ENCODE measurements at places on chromosomes 12 and 14. TPM values are rescaled to one million over a fixed set of nuclear protein-coding genes. Genes with fewer than 3 reads are reported as not detected.

DNA sequence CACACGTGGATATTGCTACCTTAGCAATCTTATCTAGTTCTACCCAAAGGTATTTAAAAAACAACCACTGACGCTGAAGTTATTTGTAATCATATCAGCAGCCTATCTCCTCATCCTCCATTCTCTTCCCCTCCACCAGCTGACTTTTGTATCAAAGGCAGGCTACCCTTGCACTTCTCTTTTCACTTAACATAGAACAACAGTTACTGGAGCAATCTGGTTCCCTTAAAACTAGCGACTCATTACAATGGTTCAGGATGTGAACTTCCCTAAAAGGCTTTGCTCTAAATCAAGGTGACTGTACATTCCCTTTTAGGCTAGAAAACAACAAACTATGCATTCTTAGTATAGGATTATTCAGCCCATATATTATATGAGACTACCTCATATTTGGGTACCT, 404.7 kb downstream of the APAF1 start:
- no peak for DNase-seq

GRCh38 chr12:7034464-7034863, 16.2 kb upstream of the LPCAT3 start:
- no peak for DNase-seq

DNA sequence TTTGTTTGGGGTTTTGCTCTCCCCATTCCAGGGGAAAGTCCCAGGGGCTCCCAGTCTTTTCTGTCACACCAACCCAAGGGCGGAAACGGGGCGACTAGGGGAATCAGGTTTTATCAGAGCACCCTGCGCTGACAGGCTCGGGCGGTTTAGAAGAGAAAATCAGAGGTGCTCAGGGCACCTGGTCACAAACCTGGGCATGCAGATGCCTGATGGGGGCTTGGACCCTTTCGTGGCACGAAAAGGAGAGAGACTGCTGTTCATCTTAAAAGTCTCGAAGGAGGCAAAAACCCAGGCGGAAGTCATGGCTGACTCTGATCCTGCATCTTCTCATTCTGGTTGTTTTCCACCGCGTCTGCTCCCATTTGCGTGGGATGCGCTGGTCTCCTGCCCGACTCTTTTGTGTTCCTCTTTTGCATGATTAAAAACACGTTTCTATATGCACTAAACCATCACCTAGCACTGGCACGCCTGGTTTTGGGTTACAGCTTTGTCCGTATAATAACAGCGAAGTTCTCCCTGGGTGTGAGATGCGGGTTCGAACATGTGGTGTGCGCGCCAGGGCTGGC, 13.2 kb downstream of the OTX2 start:
- no peak for DNase-seq

- no peak for DNase-seq
These were observed 156.0 kb downstream of the ADCK1 start for GRCh38 chr14:77955816-77956484.

DNA sequence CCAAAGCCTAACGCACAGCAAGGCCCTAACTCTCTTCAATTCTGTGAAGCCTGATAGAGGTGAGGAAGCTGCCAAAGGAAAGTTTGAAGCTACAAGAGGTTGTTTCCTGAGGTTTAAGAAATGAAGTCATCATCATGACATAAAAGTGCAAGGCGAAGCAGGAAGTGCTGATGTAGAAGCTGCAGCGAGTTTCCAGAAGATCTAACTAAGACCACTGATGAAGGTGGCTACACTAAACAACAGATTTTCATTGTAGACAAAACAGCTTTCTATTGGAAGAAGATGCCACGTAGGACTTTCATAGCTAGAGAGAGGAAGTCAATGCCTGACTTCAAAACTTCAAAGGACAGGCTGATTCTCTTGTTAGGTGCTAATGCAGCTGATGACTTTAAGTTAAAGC, 385.6 kb upstream of the OR4E1 start:
- DNase-seq: no peak

DNA sequence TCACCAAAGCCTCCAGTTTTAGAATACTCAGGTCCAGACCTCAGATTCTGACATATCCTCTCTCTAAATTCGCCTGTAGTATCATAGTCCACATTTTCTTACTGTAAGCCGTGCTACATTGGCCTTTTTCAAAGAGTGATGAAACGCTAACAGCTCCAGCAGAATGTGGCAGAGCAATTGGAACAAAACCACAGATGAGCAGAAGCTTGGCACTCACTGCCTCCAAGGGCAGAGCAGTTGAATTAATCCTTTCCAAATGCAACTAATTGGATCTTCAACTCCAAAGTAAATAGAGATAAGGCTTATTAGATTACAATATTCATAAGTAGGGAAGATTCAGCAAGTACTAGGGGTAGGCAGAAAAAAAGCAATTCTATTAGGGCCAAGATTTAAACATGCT, 128.3 kb downstream of the SLC35F4 start:
- no peak for DNase-seq

NANOG gene
- total RNA-seq: not detected

TSPAN11 gene
- total RNA-seq: not detected

PIWIL1 gene
- not detected for total RNA-seq

DNAI7 gene
- 0.10 TPM for total RNA-seq

AQP6 gene
- total RNA-seq: not detected
